ENCODE measurements at places on chromosomes 3 and 15. TPM values are rescaled to one million over a fixed set of nuclear protein-coding genes. Genes with fewer than 3 reads are reported as not detected.

- DNase-seq, result peak; percentile 93
Measured at GRCh38 chr15:75738647-75739325, 26.1 kb upstream of the CSPG4 start.

GRCh38 chr3:159817126-159817525 lies 171.5 kb upstream of the IL12A start:
- no peak for DNase-seq

GRCh38 chr3:100097919-100098783 lies 16.1 kb downstream of the FILIP1L start:
- no peak for DNase-seq

GRCh38 chr15:92751528-92751927 lies 96.0 kb upstream of the FAM174B start:
- DNase-seq, result no peak

DNA sequence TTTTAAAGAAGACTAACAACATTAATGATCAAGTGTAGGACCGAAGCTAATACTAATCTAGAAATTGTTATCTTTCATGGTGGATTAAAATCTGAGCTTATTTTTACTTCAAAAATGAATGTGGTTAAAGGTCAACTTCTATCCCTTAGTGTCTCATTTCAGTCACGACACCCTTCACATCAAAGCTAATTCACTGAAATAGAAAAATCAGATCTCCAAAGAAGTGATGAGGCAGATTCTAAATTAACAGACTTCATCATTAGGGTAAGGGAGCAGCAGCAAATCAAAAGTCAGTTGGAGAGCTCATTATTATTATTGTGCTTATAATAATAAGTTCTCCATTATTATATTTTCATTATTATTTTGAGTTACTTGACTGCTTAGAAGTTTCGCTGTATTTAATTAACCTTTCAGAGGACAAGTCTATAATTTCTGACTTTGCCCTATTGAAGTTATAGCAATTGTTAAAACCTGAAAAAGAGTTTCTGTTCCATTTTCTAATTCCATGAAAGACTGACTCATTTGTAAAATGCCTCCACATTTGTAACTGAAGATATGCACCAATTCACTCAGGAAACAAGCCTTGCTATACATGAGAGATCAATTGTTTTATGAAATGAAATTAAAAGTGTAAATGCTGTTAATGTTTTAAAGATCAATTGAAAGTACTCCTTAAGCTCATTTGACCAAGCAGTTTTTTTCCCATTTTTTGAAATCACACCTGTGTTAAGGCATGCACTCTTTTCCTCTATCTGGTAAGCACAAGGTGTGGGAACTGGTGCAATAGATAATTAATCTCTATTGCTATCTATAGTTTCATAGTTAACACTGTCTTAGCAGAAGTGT lies 23.1 kb upstream of the CMC1 start:
- DNase-seq, result no peak

DNA sequence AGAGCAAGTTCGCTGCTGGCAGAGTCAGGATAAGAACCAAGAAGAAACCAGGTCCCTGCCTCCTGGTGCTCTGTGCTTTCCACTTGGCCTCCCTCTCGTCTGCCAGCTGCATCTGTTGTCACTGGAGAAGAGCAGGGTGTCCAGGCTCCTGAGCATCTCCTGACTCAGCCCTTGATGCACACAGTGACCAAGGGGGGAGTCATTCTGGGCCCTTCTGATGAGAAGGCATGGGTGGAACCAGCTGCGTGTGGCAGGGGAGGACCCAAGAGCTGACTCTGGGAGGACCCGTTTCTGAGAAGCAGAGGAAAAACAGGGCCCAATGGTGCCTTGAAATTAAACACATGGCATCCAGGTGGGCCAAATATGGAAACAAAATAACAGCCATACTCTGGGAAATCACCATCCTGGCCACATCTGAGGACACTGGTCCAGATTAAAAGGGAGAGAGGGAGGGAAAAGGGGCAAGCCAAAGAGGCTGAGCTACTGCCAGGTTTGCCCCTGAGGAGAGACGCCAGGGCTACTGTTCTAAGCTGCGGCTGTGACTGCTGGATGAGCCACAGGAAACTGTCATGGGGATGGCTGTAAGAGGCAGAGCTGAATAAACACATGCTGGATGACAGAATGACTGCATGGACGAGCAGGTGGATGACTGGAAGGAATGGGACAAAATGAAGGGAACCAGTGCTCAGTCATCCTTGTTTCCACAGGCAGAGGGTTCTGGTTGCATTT lies 58.1 kb upstream of the CA12 start:
- peak; percentile 76 for DNase-seq

DNA sequence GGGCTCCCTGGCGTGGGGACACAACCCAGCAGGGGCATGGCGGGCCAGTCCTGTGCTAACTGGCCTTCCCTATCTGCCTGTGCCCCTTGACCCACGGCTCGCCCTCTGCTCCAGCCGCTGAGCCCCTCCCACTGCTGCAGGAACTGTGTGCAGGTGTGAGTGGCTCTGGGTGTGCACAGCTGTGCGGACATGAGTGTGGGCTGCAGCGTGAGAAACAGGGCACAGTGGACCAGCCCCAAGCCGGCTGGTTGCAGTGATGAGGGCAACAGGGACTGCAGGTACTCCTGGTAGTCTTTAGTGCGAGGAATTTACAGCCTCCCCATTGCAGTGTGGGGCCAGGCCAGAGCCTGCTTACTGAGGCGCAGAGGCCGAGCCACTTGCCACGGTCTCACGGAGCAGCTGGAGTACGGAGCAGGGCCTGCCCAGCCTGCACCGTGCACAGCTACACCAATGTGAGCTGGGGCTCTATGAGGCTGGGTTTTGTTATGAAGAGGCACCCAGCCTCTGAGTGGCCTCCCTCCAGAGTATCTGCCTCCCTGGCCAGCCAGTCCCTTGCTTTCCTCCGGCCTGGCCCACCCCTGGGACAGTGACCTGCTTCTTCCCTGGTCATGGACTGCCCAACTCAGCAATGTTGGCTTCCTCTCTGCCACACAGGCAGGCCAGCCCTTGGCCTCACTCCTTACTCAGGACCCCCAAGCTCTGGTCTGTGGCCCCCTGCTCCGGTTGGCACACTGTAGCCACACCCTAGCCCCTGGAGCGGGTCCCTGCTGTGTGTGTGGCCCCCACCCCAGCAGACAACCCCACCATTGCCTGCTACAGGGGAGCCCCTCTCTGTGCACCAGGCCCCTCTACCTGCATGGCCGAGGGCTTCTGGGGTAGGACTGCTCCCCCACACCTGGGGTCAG lies 47.8 kb downstream of the PLXNA1 start:
- DNase-seq, result no peak

DNA sequence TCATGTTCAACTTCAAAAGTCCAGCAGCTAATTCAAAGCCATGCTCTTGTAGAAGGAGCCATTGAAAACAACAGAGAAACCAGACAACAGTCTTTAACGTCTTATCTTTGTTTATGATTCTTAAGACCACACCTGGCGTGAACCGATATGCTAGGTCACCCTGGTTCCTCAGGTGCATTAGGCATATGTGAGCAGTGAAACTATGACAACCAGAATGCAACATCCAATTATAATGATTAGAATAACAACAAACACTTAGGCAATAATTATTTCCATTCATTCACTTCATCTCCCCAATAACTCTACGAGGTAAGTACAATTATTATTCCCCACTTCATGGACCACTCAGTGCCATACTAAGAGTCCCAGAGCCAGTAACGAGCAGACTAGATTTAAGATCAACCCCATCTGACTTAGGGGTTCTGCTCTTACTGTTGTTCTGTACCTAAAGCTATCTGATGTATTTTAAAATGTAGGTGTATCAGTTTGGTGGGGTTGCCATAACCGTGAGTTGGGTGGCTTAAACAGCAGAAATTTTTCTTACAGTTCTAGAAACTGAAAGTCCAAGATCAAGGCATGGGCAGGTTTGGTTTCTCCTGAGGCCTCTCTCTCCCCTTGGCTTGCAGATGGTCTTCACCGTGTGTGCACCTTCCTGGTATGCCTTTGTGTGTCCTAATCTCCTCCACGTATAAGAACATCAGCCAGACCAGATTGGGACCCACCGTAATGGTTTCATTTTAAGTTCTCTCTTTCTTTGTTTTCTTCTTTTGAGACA lies 997.8 kb upstream of the CFAP20DC start:
- DNase-seq, result no peak

DNA sequence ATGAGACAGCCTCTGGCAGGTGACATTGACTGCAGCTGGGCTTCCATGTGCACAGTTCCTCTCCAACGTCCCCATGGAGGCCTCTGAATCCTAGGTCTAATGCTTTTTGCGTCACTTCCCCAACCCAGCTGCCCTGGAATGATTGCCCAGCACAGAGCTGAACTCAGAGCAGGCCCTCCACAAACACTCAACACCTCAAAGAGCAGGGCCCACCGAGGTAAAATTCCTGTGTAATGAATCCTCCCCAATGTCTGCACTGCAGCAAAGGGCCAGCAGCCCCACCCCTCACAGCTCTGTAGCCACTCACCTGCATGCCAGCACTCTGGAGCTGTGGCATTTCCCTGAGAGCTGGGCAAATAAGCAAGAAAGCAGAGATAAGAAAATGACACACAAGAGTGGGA lies 42.6 kb upstream of the DUSP7 start:
- DNase-seq, result peak; percentile 27

GRCh38 chr15:73757571-73757970 lies 4.4 kb upstream of the INSYN1 start:
- no peak for DNase-seq

DNA sequence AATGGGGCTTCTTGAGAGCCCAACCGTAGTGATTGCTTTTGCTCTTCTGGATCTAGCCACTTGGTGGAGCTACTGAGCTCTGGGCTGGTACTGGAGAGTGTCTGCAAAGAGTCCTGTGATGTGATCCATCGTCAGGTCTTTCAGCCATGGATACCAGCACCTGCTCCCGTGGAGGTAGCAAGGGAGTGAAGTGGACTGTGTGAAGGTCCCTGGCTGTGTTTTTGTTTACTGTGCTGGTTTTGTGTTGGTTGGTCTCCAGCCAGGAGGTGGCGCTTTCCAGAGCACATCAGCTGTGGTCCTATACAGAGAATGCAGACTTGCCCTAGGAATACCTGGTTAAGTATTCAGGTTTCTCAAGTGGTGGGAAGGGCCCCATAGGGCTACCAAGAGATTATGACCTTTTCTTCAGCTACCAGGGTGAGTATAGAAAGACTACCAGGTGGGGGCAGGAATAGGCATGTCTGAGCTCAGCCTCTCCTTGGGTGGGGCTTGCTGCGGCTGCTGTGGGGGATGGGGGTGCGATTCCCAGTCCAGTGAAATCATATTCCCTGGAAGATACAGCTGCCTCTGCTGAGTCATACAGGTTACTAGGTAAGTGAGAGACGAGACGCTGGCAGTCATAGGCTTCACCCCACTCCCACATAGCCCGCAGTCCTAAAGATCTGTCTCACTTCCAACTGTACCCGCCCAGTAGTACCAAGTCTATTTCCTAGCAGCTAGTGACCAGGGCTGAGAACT lies 733.7 kb downstream of the ZNF385D start:
- DNase-seq, result peak; percentile 4

GRCh38 chr3:115927197-115927596 lies 303.9 kb downstream of the GAP43 start:
- no peak for DNase-seq

- no peak for DNase-seq
Measured at GRCh38 chr3:49727924-49728361, 4.2 kb upstream of the GMPPB start.

DNA sequence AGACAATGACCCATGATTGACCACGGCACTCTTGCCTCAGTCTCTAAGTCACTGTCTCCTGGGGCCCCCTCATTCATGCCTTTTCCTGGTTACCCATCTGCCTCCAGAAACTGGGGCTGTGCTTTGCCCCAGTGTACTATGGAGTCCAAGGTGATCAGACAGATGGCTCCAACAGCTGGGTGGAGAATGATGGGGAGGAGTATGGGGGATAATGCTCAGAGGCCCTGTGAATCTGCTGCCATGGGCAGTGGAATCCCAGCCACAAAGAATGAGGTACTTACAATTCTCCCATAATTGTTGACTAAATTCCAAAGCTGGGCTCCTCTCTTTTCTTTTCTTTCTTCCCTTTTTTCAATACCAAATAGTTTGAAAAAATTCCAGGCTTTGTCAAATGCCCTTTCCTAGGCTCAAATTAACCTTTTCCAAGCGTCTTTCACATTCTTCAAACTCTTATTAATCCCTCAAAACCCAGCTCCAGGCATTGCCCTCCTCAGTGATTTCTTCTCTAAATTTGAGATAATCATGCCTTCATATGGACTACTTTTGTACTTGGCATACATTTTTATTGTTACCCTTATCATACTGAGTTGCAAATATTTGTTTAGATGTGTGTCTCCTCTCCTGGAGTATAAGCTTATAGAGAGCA lies 148.5 kb upstream of the ICE2 start:
- DNase-seq, result no peak

DNA sequence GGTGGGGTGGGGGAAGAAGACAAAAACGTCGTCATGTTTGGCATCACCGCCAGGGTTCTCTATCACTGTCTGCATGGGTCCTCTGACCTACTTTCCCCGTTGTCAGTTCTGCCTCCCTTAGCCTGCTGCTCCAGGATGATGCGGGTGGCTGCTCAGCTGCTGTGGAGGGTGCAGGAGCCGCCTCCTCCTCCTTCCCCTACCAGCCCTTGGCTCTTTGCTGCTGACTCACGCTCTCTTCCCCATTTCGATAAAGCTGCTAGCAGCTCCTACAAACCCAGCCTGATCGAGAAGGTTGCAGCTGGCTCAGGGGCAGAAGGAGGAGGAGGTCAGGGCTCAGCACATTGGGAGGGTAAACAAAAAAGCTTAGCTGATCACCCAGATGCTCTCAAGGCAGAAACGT lies 49.5 kb upstream of the SEC13 start:
- peak; percentile 20 for DNase-seq

The MEX3B gene
- total RNA-seq, result 11.4 TPM

The SSUH2 gene
- total RNA-seq, result 0.76 TPM

The LHFPL4 gene
- total RNA-seq, result not detected

The ZNF660 gene
- 0.76 TPM for total RNA-seq

The HRG gene
- total RNA-seq, result not detected

The ANKUB1 gene
- total RNA-seq, result not detected

The FBXW12 gene
- not detected for total RNA-seq

Measured in GM23248 (cell line).